ENCODE measurements at places on chromosomes 16 and 17. TPM values are rescaled to one million over a fixed set of nuclear protein-coding genes. Genes with fewer than 3 reads are reported as not detected.

The WDR59 gene
- 18.6 TPM for total RNA-seq

The TMEM114 gene
- total RNA-seq: not detected

The CCDC200 gene
- not detected for total RNA-seq

The KRTAP2-1 gene
- not detected for total RNA-seq

The SALL1 gene
- total RNA-seq: 0.22 TPM

The NPIPB6 gene
- 1.5 TPM for total RNA-seq

The SLC13A2 gene
- not detected for total RNA-seq

The DPEP3 gene
- not detected for total RNA-seq

The PTGES3L gene
- 1.9 TPM for total RNA-seq

The OR3A3 gene
- total RNA-seq: not detected

The PSMD3 gene
- 112 TPM for total RNA-seq

The LITAFD gene
- not detected for total RNA-seq

The KRT17 gene
- total RNA-seq: 0.66 TPM

The APRT gene
- 58.3 TPM for total RNA-seq

The AOC3 gene
- 0.22 TPM for total RNA-seq

The RNF222 gene
- total RNA-seq: not detected

The ARL5C gene
- not detected for total RNA-seq

The HEXD gene
- 12.0 TPM for total RNA-seq

The TP53TG3F gene
- total RNA-seq: 0.22 TPM

The APOH gene
- not detected for total RNA-seq

The SPIRE2 gene
- total RNA-seq: 7.0 TPM

The DNAAF8 gene
- 0.57 TPM for total RNA-seq

The FBXW10 gene
- total RNA-seq: under 0.01 TPM

The TBC1D3 gene
- not detected for total RNA-seq

The TMEM88 gene
- 10.7 TPM for total RNA-seq

The HASPIN gene
- 19.6 TPM for total RNA-seq

The C17orf67 gene
- 1.1 TPM for total RNA-seq

The PRR35 gene
- 0.14 TPM for total RNA-seq

The GLTPD2 gene
- not detected for total RNA-seq

The GCGR gene
- total RNA-seq: not detected

The USP22 gene
- 345 TPM for total RNA-seq

The MT3 gene
- total RNA-seq: not detected

The TM4SF5 gene
- total RNA-seq: not detected

The KRT14 gene
- total RNA-seq: 1.0 TPM

The FBXL16 gene
- not detected for total RNA-seq

The EVI2B gene
- 0.86 TPM for total RNA-seq

Data from placental pericyte (primary cell).